Fibroblast of villous mesenchyme (primary cell): ENCODE measurements at places on chromosomes 3 and 15.

DNA sequence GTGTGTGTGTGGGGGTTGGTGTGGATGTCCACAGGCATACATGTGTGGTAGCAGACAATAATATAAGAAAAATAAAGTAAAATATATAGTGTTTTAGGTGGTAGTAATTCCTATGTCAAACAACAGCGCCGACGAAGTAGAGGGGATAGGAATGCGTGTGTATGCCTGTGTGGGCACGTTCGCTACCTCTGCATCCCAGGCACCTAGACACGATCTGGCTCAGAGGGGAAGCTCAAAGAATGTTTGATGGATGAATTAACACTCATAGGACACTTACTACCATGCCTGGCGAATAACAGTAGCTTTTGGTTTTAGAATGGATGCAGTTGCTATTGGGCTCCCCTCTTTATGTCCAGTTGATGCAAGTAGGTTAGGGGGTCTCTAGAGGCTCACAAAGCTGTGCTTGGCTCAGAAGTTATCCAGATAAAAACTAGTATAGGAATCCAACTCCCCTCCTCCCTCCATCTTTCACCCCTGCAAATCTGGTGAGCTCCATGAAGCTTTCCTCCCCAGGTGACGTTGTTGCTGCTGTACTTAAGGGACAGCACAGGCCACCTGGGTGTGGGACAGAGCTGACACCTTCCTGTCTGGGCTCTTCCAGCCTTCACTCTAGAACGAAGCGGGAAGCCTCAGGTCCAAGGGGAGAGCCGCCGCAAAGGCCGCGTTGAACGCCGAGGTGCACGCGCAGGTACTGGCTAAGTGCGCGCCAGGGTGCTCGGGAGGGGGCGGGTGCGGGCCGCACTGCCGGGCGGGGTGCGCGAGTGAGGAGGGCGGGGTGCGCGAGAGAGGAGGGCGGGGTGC is 192.6 kb upstream of the LYSMD4 start:
- peak; percentile 10 for DNase-seq

DNA sequence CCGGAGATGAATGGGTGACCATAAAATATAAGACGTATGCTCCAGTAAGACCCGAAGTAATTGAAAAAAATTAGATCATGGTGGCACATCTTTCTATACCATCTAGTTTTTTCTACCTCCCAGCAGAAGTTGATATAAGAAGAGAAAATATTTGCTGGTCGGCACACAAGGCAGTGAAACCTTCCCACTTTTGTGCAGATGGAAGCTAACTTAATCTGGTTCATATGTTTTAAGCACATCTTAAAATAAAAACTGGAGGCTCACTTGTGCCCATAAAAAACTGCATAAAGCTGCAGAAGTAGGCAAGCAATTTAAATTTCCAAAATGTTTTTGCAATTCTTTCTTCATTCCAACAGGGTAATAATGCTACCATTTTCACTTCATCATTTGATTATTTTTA is 449.2 kb downstream of the CNTN3 start:
- DNase-seq: no peak

DNA sequence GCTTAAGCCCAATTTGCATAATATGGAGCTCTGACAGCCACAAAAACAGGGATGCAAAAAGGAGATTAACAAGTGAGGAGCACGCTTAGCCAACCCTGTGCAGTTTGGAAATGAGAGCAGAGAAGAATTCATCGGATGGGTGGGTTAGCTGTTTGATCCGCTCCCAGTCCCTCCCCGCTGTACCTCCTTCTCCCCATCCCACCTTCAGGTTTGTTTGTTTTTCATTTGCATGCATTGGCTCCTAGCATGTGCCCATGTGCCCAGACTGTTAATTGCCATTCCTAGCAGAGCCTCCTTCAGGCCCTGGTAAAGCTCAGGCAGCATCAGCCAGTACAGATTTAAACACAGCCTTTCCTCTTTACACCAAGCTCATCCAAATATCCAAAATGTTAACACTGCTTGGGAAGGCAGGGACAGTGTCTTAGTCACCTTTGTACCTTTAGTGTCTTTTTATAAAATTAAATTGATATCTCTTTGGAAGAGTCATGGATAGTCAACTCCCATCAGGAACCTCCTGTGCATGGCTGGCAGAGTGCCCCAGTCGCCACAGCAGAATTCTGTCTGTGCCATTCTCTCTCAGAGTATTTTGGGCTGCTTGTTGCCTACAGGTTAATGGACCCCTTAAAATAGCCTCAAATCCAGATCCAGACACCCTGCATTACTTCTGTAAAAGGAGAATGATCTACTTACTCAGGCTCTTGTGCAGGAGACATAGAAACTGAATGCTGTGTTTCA is 244.2 kb downstream of the LSAMP start:
- DNase-seq: no peak

DNA sequence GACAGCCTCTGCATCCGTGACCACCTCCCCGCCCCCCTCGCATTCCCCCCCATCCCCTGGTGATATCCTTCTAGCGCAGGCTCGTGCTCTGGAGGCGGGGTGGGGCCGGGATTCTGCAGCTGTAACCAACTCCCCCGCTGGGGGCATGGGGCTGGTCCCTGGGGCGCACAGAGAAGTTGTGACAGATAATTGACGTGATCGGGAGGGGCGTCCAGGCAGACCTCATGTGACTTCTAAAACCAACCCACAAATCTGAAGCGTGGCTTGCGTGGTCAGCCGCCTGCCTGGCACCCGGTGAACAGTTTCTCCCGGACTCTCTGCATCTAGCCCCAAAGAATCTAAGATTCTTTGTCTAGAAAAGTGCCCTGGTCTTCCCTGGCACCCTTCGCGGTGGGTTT is 100.6 kb upstream of the IGF1R start:
- peak; percentile 3 for DNase-seq

DNA sequence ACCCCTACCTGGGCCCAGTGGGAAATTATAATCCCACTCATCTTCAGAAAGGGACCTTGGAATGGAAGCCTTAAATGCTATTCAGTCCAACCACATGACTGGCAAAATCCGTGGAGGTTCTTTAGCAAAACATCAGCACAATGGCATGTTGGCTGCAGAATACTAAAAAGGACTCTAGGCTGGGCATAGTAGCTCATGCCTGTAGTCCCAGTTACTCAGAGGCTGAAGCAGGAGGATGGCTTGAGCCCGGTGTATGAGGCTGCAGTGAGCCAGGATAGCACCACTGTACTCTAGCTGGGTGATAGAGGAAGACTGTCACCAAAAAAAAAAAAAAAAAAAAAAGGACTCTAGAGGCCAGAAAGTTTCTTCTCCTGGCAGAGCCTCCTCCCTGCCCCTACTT is 60.6 kb upstream of the RYK start:
- no peak for DNase-seq

- DNase-seq: no peak
These were observed 39.3 kb downstream of the FGF7 start for GRCh38 chr15:49462232-49462844.

GRCh38 chr15:60568914-60569391 is 90.0 kb upstream of the ICE2 start:
- DNase-seq: no peak

GRCh38 chr15:32893421-32893820 is 175.6 kb downstream of the GREM1 start:
- no peak for DNase-seq

- DNase-seq: no peak
These were observed 239.3 kb downstream of the EPHB1 start for GRCh38 chr3:135034291-135034768.

- no peak for DNase-seq
These were observed 35.1 kb downstream of the DAZL start for GRCh38 chr3:16570113-16570512.

DNA sequence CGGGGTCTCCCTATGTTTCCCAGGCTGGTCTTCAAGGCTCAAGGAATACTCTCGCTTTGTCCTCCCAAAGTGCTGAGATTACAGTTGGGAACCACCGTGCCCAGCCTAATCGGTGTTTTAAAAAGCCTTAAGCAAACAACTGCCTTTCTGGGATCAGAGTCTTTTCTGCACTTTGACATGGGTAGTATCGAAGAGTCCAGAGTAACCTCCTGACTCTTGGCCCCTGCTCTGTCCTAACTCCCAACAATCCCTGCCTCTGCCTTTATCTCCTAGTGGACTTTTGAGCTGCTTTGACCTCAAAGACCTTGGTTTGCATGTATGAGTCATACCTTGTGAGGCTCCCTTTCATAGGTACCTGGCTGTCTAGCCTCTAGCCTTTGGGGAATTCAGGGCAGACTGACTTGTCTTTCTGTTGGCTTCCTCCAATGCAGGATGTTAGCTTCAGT is 21.0 kb upstream of the HACD2 start:
- peak; percentile 30 for DNase-seq

DNA sequence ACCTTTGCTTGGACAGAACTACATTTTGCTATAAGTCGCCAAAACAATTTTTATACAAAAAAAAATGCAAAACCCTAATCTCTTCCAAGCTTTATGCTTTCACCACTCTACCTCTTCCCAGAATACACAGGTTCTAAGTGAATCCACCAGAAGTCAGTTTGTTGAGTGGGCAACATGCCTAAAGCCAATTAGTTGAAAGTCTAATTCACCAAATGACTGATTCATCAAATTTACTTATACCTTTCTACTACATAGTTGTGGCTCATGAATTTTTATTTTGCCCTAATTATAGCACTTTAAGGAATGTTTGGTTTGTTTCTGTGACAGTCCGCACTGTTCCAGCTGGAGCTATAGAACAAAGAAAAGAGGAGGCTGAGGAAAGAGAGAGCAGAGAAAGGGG is 265.9 kb upstream of the TGFBR2 start:
- DNase-seq: no peak

DNA sequence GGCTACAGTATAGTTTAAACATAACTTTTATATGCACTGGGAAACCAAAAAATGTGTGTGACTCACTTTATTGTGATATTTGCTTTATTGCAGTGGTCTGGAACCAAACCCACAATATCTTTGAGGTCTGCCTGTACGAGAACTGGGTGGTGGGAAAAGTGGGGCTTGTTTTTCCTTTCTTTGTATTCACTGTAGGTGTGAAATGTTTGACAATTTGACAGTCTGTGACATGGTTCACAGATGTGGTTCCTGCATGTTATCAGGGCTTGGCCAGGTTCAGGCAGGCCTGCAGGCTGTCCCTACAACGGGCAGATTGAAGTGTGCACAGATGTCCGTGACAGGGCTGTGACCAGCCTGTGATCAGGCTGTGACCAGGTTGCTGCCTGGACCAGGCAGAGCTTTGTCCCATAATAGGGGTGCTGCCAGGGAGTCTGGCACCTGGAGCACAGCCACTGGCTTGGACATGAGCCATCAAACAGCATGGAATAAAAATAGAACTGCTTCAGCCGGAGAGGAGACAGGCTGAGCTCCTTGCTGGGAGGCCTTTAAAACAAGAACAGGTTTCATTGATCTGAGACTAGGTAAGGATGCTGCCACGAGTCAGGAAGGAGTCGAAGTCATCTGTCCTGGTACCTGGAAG is 61.0 kb downstream of the KLF13 start:
- peak; percentile 77 for DNase-seq

GRCh38 chr3:150605998-150606641 is 3.0 kb downstream of the SELENOT start:
- DNase-seq: no peak

GRCh38 chr3:106842151-106842550 is 535.1 kb upstream of the CCDC54 start:
- no peak for DNase-seq

DNA sequence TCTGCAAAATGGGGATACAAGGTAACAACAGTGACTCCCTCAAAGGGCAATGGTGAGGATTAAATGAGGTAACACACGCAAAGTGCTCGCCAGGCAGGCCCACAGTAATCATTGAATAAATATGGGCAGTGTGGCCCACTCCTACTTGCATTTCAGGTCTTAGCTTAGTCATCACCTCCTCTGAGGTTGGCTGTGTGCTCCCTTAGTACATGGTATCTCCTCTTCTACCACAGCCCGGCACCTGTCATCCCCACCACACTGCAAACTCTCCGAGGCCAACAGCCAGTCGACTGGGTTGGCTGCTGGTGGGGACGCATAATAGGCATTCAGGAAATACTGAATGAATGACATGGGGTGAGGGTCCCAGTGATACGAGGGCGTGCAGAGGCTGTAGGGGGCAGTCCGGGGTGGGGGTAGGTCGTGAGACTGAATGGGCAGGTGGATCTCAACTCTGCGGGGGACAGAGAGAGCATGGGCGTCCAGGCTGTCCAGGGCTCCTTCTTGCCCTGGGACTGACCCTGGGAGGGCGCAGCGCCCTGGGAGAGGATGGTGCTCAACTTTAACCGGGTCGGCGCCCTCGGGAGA is 375 bp upstream of the MYZAP start:
- DNase-seq: no peak

DNA sequence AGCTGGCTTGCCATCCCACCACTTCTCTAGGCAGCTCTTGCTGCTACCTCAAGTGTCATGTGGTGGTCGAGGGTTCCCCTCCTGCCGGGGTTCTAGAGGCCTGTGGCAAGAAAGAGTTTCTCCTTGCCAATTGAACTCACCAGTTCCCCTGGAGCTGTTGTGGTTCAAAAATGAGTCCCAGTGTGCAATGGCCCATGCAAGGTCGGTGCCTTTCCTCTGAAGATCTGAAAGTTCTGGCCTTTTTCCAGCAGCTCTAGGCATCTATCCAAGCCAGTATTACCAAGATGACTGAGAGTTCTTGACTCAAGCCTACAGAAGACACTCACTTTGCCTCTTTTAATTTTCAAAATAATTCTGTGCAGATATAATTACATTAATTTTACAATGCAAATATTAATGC is 163.6 kb downstream of the KCNMB2 start:
- DNase-seq: no peak

DNA sequence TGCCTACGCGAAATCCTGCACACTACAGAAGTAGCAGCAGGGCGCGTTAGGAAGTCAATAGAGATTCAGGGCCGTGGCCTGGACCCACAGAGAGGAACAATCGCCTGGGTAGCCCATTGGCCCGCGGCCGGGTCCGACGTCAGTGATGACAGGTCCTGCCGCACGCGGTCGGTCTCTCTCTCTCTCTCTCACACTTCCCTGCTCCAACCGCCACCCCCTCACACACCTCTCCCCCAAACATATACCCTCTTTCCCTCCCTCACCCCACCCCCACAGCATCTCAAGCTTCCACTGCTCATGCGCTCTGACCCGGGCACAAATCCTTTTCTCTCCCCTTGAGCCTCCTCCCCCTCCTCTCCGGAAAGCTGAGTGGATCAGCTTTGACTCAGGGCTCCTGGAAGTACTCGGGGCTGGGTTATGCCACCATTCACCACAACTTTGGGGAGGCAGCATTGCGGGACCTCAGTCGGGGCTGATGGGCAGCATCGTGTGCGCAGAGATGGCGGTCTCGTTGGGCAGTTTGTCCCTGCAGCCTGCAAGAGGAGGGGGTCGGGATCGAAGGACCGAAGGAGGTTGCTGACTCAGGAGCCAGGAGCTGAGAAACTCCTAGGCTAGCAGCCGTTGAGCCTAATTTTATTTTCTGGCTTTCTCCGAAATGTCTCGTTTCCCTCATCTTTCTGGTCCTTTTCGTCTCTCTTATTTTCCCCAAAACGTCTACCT is 9.0 kb downstream of the ZIC4 start:
- no peak for DNase-seq
